ENCODE measurements at places on chromosomes 13 and 19. TPM values are rescaled to one million over a fixed set of nuclear protein-coding genes. Genes with fewer than 3 reads are reported as not detected.

Gene CGB1
- 0.64 TPM for total RNA-seq

Gene CABP5
- not detected for total RNA-seq

Gene LGI4
- total RNA-seq: 0.13 TPM

Gene PBX4
- 1.4 TPM for total RNA-seq

Gene SSC5D
- 0.46 TPM for total RNA-seq

Gene CERS1
- total RNA-seq: 5.7 TPM

Gene ZNF492
- total RNA-seq: not detected

Gene THSD1
- 10.4 TPM for total RNA-seq

Gene KLK14
- 0.50 TPM for total RNA-seq

Gene ZNF443
- 1.1 TPM for total RNA-seq

Gene DPY19L3
- 11.6 TPM for total RNA-seq

Gene PRR12
- total RNA-seq: 30.5 TPM

Gene C5AR1
- total RNA-seq: 1.7 TPM

Gene KANK3
- 3.5 TPM for total RNA-seq

Gene FPR1
- not detected for total RNA-seq

Gene SLC25A15
- 13.8 TPM for total RNA-seq

Gene SIGLEC8
- not detected for total RNA-seq

Gene DHDH
- total RNA-seq: 2.2 TPM

Gene SMARCA4
- total RNA-seq: 13.0 TPM

Gene FGF22
- total RNA-seq: 0.62 TPM

Gene ZNF177
- 0.50 TPM for total RNA-seq

Gene OVOL3
- total RNA-seq: not detected

Gene PLEKHF1
- 10.0 TPM for total RNA-seq

Gene PGLYRP2
- not detected for total RNA-seq

Gene ZNF574
- total RNA-seq: 38.6 TPM

Gene FCER2
- total RNA-seq: not detected

Gene PCDH20
- not detected for total RNA-seq

Gene LSM7
- total RNA-seq: 144 TPM

Gene SOX1
- not detected for total RNA-seq

Gene ATP8A2
- not detected for total RNA-seq

Gene DCLK1
- 1.0 TPM for total RNA-seq

Gene ZNF583
- 2.5 TPM for total RNA-seq

Gene GYS1
- total RNA-seq: 17.3 TPM

Gene ZNF728
- total RNA-seq: not detected

Gene PEX11G
- 2.6 TPM for total RNA-seq

Gene PEG3
- not detected for total RNA-seq

Gene OR4F17
- total RNA-seq: not detected

Gene CBY2
- total RNA-seq: not detected
